Hippocampal formation (tissue), 2 donors: ENCODE measurements at places on chromosomes 11 and 22.

DNA sequence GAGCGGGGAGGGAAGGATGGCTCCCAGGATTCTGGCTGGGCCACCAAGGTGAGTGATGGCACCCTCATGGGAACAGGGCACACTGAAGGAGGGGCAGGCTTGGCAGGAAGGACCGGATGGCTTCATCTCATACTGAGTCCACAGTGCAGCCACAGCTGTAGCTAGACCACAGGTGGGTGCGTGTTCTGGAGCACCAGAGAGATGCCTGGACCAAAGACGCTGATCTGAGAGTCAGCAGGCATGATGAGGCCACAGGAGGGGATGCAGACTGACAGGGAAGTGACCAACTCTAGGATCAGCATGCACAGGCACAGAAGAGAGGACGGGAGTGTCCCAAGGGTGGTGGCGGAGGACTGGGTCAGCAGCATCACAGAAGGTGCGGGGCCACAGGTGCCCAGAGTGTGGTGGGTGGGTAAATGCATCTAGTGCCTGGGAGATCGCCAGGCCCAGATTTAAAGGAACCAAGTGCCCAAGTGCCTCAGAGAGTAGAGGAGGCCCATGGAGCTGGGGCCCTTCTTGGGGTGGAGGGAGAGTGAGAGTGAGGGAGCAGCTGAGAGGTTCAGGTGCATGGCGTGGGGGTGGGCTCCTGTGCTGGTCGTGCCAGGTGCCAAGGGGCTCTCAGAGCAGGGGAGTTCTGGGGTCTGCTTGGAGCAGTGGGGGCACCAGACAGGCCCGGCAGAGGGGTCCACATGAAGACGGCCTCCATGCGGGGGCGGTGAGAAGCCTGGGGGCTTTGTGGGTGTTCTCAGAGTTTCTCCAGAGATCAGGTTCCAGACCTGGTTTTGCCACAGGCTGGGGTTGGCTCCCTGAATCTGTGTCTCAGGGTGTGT is 113.7 kb downstream of the CEP164 start:
- no peak for DNase-seq

DNA sequence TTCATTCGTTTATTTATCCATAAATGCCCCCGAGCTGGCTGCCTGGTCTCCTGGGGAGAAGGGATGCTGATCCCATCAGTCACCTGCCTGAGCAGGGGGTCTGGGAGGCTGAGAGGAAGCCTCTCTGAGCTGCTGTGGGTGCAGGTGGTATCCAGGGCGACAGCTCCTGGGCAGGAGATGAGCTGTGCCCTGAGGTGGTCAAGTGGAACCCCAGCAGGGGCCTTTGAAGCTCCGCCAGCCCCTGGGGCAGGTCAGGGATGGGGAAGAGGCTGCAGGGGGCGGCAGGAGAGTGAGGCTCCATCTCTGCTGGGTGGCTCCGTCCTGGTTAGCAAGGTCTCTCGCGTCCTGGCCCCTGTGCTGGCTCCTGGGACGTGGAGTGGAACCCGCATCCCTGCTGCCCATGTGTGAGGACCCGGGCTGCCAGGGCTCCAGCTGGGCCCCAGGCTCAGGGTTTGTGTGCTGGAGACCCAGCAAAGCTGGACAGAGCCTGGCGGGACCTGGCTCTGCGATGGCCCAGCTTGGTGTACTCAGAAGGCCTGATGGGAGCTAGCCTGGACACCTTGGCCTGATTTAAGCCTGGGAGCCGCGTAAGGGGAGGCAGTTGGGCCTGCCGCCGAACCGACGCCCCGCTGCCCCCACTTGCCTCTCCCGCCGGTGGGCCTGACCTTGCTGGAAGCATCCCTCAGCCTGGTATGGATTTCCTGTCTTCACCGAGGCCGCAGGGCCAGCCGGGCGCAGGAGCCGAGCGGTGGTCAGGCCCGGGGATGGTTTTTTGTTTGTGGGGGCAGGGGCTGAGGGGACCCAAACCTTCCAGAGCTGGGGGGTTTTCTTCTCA is 44.5 kb downstream of the RTN4R start:
- DNase-seq = no peak

DNA sequence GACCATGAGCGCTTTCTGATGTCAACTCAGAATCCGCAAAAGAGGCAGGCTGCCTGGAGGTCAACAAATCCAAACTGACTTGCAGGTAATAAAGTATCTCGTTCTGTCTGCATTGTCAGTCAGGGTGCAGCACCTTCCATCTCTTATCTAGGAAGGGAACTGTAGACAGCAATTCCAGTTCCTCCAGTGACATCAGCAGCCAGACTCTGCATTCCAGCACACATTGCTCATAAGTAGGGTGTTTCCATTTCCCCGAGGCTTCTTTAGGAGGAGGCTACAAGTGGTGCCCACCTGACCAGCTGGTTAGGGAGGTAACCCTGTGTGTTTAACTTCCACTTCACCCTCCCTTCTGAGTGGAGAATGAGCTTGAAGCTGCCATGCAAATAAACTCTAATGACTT is 53.3 kb downstream of the NTM start:
- no peak for DNase-seq

DNA sequence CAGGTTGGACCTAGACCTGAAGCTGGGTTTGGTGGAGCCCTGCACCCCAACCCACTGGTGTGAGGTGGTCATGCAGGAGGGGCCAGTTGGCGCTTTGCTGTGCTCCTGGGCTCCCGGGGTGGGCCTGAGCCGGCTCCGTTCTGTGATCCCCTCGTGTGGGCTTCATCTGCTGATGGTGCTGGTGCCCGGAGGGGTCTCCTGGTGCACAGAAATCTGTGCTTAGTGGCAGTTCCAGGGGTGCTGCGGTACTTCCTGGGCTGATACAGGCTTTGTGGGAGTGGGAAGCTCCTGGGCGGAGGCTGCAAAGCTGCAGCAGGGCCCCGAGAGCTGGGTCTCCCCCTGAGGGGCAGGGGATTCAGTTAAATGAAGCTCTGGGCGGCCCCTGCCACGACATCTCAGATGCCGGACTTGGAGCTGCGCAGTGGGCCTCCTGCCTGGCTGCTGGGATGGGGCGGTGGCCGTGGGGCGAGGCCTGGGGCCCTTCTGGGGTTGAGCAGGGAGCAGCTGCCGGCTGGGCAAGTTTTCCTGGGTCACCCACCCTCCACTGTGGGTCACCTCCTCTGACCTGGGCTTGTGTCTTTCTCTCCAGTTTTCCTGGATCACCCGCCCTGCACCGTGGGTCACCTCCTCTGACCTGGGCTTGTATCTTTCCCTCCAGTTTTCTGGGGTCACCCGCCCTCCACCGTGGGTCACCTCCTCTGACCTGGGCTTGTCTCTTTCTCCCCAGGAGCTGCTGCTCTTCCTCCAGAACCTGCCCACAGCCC is 410.5 kb downstream of the TBC1D22A start:
- no peak for DNase-seq

DNA sequence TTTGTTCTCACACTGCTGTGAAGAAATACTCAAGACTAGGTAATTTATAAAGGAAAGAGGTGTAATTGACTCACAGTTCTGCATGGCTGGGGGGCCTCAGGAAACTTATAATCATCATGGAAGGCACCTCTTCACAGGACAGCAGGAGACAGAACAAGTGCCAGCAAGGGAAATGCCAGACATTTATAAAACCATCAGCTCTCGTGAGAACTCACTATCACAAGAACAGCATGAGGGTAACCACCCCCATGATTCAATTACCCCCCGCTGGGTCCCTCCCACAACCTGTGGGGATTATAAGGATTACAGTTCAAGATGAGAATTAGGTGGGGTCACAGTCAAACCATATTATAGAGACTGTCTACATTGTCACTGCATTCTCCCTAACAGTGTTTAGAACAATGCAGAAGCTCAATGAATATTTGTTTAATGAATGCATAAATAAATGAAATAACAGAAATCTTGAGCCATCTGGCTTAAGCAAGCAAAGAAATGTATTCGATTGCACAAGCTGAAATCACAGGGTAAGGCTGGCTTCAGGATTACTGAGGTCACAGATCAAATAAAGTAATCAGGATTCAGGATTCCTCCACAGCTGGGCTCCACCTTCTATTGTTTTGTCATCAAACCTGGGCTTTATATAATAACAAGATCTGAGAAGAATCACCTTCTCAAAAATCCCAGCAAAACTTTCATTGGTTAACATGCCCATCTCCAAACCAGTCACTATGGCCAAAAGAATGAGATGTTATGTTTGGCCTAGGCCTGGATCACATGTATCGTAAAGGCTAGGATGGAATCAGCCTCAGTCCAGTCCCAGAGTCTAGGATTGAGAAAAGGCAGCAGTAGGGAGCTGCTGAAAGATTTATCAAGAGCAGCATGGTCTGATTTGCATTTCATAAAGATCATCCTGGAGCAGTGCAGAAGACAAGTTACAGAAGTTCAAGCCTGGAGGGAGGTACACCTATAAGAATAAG is 137.8 kb upstream of the UBASH3B start:
- no peak for DNase-seq

DNA sequence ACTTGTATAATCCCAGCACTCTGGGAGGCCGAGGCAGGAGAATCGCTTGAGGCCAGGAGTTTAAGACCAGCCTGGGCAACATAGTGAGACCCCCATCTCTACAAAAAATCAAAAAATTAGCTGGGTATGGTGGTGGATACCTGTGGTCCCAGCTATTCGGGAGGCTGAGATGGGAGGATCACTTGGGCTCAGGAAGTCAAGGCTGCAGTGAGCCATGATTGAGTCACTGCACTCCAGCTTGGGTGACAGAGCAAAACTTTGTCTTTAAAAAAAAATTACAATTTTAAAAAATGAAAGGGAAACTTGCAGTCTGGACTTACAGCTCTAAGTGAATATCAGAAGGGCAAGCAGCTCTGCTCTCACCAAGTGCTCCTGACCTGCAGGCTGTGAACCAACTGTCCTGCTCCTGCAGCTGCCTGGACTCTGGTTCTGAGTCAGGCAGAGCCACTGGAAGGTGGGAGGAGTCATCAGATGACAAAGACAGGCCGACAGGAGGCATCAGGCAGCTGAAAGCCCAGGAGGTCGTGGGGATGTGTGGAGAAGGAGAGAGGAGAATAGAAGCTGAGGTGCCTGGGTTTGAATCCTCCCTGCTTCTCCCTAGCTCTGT is 9.6 kb downstream of the SMTNL1 start:
- DNase-seq = no peak

GRCh38 chr11:130465263-130465662 is 16.8 kb downstream of the ADAMTS15 start:
- no peak for DNase-seq

DNA sequence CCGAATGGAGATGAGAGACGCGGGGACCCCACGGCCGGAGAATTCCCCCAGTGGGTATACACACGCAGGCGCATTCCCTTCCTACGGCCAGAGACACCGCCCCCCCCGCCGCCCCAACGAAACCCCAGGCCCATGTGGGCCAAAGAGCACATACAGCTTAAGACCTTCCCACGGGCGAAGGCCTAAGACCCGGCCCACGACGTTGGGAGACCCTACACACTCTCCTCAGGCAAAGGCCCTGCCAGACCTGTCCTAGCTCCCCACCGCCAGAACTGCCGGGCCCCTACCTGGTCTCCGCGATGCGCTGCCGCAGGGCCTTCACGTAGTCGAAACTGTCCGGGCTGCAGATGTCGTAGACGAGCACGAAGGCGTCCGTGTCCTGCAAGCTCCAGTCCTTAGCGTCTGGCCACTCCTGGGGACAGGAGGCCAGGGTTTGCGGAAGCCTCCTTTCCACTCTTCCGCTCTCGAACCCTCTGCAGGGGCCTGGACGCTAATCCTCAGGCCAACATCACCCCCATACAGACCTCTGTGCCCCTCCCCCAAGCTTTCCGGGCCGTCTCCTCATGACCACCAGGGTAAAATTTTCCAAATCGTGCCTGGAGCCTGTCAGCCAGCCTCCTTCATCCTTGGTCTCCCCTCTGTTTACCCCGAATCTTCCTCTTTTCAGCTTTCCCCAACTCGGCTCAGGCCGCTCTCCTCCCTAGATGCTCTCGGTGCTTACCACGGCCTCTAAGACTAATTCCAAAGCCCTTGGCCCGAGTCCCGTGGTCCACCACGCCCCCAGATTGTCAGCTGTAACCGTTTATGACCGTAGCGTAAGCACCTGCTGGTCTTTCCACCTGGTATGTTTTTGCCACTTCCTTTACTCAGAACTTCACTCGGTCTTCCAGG is 1.7 kb downstream of the RASL10A start:
- DNase-seq = no peak

GRCh38 chr11:24357620-24358410 is 139.0 kb upstream of the LUZP2 start:
- DNase-seq = no peak

DNA sequence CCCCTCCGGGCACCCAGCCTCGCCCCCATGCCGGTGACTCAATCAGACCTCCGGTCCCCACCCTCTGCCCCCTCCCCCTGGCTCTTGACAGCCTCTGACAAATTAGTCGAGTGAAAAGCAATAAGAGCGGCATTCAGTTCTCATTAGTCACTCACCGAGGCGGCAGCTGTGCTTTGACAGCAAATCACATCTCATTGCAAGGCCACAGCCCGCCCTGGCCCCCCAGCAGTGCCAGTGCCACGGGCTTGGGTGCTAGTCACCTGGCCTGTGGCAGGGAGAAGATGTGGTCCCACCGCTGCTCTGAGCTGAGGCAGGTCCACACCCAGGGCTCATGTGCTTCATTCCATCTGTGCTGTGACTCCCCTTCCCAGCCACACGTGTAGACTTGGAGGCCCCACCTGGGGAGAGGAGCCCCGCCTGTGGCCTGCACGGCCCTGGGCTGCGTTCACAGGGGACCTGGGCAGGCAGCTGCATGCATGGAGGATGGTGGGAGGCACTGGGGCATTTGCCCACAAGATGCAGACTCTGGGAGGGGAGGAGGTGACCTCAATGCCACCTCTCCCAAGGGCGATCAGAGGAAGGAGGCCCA is 7.4 kb upstream of the TH start:
- no peak for DNase-seq

DNA sequence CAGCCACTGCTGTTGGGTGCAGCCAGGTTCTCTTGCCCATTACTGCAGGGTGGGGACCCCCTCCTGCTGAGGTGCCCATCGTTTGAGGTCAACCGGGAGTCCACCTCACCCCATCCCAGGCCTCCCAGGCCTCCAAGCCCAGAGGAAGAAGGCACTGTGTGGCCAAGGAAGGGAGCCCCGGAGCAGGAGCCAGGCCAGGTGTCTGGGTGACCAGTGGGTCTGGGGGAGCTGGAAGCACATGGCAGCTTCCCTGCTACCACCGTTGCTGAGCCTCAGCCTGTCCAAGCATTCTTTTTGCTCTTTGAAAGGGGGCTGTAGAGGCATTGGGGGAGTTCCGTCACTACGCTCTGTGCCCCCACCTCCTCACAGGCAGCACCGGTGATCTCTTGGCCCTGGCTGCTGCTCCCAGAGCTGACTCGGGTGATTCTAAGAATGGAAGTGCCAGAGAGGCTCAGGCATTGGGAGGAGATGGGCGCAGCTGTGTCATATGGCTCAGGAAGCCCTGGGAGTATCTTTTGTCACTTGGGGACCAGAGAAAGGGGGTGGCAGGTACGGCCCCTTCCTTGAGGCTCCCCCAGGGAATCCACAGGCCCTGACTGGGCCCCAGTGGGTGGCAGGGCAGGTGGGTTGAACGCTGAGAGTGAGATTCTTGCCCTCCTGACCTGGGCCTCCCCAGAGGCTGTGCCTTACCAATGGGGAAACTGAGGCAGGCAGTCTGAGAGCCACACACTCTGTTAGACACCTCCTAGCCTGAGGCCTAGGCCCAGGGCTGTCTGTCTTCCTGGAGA is 1.9 kb downstream of the SEPTIN5 start:
- DNase-seq = no peak

DNA sequence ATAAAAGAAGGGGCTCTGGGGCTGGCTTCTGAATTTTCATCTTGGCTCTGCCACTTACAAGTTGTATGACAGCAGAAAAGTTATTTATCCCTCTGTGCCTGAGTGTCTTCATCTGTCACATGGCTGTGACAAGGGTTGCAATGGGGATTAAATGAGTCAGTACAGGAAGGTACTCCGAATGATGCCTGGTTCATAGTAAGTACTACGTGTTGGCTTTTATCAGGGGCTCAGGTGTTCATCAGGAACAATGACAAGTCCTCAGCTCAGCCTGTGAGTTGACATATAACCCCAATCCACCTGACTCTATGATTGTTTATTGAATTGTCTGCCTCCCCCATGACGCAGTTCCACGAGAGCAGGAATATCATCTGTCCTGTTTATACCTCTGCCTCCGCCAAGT is 45.7 kb downstream of the PAMR1 start:
- no peak for DNase-seq
